ENCODE measurements at places on chromosomes 12 and 14.

DNA sequence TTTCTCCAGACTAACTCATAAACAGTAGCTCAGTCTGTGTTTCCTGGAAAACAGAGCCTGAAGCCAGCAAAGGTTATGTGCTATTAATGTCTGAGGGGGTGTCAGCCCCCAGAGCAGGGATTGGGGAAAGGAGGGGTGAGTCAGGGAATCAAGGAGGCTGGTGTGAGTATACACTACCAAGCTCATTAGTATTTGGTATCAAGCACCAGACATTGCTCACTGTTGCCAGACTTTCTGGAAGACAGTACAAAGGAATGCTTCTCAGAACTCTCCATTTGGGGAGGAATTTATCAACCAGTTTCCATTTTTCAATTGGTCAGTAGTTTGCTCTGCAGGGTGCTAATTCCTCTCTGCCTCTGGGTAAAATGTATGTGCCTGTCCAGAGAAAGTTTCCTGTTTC is 443.4 kb downstream of the GLT1D1 start:
- no peak for DNase-seq

DNA sequence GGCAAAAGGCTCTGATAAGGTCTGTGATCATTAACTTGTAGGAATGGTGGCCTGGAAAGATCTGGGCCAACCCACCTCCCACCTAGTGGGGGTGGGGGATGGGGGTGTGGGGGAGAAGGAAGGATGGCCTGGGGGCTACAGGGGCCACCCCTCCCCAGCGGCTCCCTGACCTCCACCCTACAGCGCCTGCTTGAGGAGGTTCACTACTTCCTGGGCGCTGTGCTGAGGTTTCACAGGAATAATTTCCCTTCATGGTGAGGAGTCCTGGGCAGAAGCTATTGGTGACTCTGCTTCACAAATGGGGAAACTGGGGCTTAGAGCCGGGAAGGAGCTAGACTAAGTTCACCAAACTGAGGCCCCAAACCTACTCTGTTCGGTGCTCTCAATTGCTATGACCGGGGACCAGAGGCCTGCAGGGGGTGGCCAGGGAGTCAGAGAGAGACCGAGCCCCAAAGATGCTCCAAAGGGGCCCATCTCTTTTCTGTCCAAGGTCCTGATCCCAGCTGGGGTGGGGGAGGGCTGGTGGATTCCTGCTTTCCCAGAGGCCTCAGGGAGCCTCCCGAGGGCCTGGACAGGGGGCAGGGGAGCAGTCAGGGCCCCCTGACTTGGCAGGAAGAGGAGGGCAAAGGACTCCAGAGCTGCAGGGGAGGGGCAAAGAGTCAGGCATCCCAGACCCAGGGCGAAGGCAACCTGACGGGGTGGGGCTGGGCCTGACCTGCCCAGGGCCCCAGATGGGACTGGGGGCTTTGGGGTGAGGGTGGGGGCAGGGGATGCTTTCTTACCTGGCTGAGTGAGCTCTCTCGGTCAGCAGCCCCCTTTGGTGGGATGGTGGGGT is 1.7 kb downstream of the HNF1A start:
- no peak for DNase-seq

- no peak for DNase-seq
Observed at GRCh38 chr12:20722142-20722541, 27.0 kb downstream of the SLCO1C1 start.

GRCh38 chr14:101242442-101243385 is 318.6 kb upstream of the DIO3 start:
- DNase-seq: no peak

GRCh38 chr12:111444925-111445725 is 39.4 kb downstream of the SH2B3 start:
- no peak for DNase-seq

DNA sequence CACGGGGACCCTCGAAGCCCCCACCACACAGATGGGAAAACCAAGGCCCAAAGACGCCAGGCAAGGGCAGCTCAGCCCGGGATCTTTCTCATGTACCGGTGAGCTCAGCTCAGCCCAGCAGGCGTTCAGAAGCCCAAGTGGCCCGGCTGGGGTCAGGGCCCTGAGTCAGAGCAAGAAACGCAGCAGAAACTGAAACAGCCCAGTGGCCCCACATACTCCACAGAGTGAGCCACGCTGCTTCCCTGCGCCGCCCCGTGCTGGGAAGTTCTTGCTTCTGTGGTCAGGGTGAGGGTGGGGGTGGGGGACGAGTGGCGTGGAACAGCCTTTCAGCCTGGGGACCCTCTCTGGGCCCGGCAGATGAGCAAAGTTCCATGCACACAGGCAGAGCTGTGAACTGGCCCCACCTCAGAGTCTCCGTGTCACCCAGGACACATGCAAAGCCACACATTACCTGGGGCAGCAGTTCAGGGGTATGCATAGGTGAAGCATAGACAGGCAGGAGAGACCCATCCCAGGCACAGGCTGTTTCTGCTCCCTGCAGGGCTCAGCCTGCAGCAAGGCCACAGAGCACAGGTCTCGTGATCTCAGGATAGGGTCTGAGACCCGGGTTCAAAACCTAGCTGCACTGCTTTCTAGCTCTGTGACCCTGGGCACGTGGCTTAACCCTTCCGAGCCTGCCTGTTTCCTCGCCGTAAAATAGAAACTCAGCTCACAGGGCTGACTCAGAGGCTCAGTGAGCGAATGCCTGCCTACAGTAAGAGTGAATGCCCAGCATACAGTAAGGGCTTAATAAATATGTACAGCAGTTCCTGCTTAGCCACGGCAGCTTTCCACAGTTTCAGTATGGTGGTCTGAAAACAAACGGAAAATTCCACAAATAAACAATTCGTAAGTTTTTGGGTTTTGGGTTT is 21.6 kb downstream of the NCOR2 start:
- DNase-seq: no peak

DNA sequence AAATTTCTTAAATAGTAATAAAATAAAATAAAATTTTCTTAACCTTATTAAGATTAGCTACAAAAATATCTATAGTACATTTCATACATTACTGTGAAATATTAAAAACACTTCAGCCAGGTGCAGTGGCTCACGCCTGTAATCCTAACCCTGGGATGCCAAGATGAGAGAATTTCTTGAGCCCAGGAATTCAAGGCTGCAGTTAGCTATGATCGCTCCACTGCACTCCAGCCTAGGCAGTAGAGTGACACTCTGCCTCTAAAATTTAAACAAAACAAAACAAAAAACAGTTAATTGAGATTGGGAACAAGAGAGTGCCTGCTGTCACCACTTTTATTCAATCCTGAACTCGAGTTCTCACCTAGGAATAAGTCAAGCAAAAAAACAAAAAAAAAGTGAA is 95.0 kb upstream of the CPNE8 start:
- DNase-seq: no peak

GRCh38 chr14:34701808-34702207 is 12.6 kb downstream of the CFL2 start:
- no peak for DNase-seq

GRCh38 chr14:39025250-39025809 is 77.7 kb downstream of the SEC23A start:
- DNase-seq: no peak

DNA sequence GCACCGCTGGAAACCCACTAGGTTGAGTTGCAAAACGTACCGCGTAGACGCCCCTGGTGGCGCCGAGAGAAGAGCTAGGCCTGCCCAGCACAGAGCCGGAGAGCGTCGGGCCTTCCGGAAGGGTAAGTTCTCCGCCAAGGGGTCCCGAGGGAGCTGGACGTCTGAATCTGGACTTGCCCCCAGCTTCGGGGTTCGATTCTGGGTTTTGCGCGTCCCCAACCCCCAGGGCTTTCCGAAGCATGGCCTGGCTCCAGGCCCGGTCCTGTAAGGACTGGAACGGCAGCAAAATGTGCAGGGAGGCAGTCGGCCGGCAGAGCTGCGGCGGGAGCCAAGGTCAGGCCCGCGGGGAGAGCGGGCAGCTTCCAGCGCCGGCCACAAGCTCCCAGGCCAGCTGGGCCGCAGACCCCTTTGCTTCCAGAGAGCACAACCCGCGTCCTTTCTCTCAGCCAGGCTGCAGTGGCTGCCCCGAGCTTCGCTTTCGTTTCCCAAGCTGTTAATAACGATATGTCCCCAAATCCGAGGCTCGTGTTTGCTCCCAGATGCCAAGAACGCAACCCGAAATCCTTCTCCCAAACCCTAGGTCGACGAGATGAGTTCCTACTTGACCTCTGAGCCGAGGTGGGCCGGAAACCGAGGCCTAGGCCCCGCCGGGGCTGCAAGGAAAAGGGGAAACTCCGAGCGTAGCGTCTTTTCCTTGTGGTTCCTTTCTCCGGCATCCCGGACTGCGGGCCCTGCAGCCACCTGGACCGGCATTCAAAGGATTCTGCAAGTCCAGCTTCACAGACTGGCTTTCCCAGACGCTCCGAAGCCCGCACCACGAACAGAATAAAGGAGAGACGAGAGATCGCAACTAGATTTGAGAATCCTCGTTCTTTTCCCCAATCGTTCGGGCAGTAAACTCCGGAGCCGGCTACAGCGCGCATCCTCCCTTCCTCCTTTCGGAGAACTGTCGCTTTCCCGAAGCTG is 3.2 kb upstream of the TBX5 start:
- DNase-seq: no peak

- DNase-seq: no peak
Observed at GRCh38 chr12:116765271-116765670, 27.2 kb downstream of the RNFT2 start.

GRCh38 chr12:68169213-68169889 is 9.8 kb upstream of the IFNG start:
- DNase-seq: no peak

- no peak for DNase-seq
Observed at GRCh38 chr14:102951799-102952198, 29.3 kb downstream of the AMN start.

DNA sequence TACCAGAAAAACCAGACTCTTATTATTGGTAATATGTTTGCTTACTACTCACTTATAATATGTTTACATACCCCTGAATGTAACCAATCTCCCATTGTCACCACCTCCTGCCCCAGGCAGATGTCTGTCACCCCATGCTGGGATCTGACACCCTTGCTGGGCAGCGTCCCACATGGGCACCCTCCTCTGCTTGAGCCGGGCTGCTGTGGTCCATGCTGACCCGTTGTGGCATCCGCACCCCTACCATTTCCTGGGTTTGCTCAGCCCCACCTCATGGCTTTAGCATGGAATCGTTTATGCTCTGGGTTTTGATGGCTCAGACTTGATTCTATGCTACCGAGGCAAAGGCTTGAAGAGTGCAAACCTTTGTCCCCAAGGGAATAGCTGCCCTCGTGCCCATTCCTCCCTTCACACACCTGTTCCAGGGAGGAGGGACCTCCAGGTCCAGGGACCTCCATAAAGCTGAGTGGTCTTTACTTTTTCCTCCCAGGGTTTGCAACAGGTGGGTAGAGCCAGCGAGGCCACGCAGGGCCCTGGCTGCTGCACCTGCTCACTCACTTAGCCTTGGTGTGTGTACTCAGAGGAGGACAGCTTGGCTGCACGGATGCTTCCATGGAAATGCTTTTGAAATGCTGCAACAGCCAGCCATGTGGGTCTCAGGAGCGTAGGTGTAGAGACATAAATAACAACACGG is 68.7 kb downstream of the PRMT8 start:
- no peak for DNase-seq

GRCh38 chr14:25231004-25231403 is 181.1 kb upstream of the STXBP6 start:
- DNase-seq: no peak

GRCh38 chr12:102021540-102022246 is 40.1 kb downstream of the WASHC3 start:
- DNase-seq: no peak

- DNase-seq: peak; percentile 18
Observed at GRCh38 chr14:56127156-56127555, 8.9 kb downstream of the PELI2 start.

- no peak for DNase-seq
Observed at GRCh38 chr12:3293446-3294161, 197.4 kb upstream of the PRMT8 start.

DNA sequence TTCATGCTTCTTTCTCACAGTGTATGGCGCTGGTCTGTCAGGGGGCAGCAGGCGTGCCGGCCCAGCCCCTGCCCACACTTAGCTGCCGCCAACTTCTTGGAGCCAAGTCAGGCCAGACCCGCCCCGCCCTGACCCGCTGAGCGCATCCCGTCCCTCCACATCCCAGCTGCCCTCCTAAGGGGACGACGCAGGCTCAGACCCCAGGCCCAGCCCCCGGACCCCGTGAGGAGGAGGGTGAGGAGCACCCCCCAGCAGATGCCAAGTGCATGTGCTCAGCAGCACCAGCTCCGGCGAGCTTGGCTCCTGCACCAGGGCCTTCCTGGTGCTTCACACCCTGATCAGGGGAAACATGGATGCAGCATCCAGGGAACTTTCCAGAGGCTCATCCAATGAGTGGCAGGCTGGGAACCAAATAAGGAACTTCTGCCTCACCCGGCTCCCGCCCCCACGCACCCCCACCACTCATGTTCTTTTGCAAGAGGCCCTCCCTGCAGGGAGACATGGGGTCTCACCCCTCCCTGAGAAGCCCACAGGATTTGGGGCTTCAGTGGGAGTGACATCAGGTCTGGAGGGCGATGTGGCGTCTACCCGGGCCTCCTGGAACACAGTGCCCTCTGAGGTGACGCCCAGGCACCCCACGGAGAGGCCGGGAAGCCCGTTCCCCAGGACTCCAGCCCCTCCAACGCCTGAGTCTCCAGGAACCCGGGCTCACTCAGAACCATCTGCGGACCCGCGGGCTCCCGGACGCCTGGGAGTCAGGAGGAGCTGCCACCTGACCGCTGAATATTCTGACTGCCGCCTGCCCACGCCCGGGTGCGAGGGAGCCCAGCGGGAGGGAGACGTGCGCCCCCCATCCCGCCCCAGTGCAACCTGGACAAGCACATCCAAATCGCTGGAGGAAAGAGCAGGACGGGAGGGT is 70.0 kb upstream of the GALNT9 start:
- DNase-seq: no peak

- DNase-seq: no peak
Observed at GRCh38 chr12:51922146-51922545, 14.8 kb downstream of the ACVRL1 start.

GRCh38 chr14:103329401-103330347 is 4.4 kb upstream of the EIF5 start:
- no peak for DNase-seq

DNA sequence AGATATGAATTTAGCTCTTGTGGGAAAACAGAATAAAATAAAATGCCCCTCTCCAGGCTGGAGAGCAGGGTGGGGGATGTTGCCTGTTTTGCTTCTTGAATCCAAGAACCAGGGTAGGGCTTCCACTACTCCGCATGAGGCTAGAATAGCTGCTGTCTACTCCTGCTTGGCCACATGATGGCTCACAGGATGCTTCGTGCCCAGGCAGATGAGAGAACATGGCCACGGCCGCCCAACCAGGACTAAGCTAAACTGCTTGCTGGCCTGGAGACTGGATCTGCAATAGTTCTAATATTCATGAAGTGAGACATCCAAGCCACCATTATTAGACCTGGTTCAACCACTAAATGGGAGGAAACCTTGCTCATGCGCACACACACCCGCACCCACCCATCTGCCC is 122.2 kb upstream of the METAP2 start:
- no peak for DNase-seq

GRCh38 chr12:126342866-126343265 is 1277.6 kb downstream of the AACS start:
- DNase-seq: no peak

- no peak for DNase-seq
Observed at GRCh38 chr14:95496111-95496681, 20.3 kb downstream of the SYNE3 start.

- no peak for DNase-seq
Observed at GRCh38 chr12:3920351-3921150, 47.4 kb upstream of the PARP11 start.

- DNase-seq: no peak
Observed at GRCh38 chr14:78488938-78489337, 318.8 kb downstream of the NRXN3 start.
